ENCODE measurements at places on chromosomes 11 and 22. TPM values are rescaled to one million over a fixed set of nuclear protein-coding genes. Genes with fewer than 3 reads are reported as not detected.
A peak's percentile ranks its signal among the peaks of the same experiment; 100 is the strongest.

DNA sequence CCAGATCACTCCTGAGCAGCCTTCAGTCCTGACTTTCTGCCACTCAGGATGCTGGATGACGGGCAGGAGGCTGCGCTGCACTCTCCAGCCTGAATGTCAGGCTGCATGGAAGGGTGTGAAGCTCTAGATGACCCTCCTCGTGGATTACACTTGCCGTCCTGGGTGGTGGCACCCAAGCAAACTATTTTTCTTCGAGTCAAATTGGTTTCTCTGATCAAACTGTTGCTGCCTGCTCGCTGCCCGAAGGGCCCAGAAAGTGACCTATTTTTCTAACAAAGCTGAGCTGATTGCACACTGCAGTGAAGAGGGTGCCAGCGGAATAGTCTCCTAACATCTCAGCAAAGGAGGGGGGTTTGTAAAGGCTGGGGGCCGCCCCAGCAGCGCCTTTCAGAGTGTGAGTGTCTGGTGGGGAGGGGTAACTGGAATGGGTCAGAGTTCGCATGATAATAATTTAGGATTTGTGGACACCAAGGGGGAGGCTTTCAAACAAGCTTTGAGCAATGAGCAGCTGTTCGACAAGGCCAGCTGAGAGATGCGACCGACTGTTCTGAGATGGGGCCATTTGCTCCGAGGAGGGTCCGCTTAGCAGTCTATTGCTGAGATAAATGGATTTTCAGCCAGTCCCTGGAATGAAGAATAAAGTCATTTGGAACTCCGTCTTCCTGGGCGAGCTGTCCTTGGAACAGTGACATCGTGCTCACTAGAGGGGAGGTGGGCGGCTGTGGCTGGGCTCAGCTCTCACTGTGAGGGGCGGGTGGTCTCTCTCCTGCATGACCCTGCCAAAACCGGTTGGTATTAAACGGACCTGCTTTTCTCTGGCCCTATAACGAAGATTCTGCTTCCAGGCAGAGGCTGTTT lies 537.6 kb downstream of the BRD1 start:
- peak; percentile 34 for DNase-seq

Gene SLC7A4
- polyA plus RNA-seq = 0.78 TPM

Gene PLEKHB1
- 11.3 TPM for polyA plus RNA-seq

- no peak for DNase-seq
Observed at GRCh38 chr11:128752379-128752778, 58.5 kb downstream of the FLI1 start.

Gene LARGE2
- 11.4 TPM for polyA plus RNA-seq

Gene NAV2
- 14.5 TPM for polyA plus RNA-seq

GRCh38 chr11:120137187-120137610 lies 714 bp downstream of the TRIM29 start:
- DNase-seq = no peak

Gene PKP3
- 9.5 TPM for polyA plus RNA-seq

Gene SLC5A4
- polyA plus RNA-seq = 1.9 TPM

Gene TTC28
- polyA plus RNA-seq = 37.1 TPM

GRCh38 chr11:117786135-117786870 lies 10.7 kb downstream of the DSCAML1 start:
- no peak for DNase-seq

DNA sequence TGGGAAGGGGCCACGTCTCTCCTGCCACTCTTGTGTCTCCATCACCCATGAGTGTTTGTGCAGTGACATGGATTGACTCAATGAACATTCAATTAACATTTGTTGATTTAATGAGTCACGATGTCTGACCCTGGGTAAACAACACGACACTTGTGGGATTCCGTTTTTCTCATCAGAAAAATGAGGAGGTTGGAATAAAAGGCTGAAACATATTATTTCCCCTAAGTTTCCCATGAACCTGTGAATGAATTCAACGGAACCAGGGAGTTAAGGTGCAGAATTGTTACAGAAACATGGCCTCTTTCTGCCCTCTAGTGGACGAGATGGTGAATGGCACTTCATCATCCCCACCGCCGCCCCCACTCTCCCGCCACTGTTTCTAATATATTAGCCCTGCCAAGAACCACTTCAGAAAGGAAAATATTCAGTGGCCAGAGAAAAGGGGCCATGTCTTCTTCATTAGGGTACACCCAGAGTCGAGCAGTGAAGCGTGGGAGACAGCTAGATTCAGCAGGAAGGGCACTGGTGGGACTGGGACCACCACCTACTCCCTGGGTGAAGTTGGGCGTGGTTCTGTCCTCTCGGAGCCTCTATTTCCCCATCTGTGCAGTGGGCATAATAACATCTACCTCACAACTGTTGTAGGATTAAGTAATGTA lies 46.3 kb upstream of the SYT13 start:
- peak; percentile 45 for DNase-seq

GRCh38 chr11:60118338-60118737 lies 29.9 kb downstream of the MS4A2 start:
- DNase-seq = no peak

Gene CAPN5
- polyA plus RNA-seq = 30.0 TPM

Data from right lung (tissue), 10 donors.